ENCODE measurements at places on chromosomes 2 and 18.

DNA sequence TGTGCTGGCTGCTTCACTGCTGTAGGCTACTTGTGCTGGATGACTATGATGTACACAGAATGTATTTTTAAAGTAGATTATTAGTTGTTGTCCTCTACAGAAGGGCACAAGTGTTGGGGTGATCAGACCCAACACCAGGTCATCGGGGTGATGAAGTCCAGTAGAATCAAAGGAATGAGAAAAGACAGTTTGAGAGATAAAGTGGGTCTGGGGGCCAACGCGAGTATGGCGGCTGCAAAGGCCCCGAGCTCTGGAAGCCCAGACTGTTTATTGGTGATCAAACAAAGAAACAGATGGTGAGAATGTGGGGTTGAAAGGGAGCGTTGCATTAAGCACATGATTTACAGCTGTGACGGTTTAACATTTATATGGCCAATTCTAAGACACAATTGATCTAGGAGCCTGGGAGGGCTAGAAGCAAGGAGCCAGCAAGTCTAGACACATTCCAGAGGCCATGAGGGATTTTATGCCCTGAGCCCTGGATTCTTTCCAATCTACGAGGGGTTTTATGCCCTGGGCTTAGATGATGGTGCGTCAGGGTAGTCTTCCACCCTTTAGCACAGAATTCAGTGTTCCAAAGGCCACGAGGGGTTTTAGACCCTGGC lies 153.5 kb downstream of the AGPS start:
- DNase-seq: no peak

GRCh38 chr2:201964631-201965206 lies 68.9 kb upstream of the FZD7 start:
- DNase-seq: no peak

GRCh38 chr2:221573430-221574230 lies 1.5 kb upstream of the EPHA4 start:
- DNase-seq: peak; percentile 67

GRCh38 chr18:79318142-79318673 lies 77.5 kb upstream of the NFATC1 start:
- no peak for DNase-seq

DNA sequence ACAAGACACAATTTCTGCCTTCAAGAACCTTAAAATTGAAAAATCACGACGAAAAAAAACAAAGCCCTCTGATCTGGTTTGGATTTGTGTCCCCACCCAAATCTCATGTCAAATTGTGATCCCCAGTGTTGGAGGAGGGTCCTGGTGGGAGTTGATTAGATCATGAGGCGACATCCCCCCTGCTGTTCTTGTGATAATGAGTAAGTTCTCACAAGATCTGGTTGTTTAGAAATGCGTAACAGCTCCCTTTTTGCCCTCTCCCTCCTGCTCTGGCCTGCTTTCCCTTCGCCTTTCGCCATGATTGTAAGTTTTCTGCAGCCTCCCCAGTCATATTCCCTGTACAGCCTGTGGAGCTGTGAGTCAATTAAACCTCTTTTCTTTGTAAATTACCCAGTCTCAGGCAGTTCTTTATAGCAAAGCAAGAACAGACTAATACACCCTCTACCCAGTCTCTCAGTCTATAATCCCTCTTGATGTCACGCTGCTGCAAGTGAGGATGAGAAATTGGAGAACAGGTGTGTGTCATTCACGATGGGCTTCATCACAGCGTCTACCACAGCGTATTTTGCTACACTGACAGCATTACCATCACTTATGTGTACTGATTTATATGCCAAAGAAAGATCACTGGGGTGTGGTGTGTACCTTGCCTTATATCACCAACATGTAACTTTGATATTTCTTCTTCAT lies 330.7 kb downstream of the MTX2 start:
- DNase-seq: no peak

- no peak for DNase-seq
These were observed 32.7 kb downstream of the QPCT start for GRCh38 chr2:37377187-37377532.

DNA sequence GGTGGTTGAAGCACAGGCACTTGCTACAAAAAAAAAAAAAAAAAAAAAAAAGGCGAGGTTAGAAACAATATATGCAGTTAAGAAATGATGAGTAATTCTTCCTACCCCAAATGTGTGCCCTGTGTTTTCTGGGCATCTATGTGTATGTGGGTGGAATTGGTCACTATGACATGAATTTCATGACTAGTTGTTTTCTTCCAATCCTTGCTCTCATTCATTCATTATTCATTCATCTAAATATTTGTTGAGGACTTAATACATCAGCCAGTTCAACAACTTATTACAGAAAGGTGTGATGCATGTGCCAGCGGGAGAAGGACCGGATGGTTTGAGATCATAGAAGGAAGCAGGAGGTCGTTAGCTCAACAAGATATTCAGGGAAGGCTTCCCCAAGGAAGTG lies 8.3 kb upstream of the EGR4 start:
- no peak for DNase-seq

DNA sequence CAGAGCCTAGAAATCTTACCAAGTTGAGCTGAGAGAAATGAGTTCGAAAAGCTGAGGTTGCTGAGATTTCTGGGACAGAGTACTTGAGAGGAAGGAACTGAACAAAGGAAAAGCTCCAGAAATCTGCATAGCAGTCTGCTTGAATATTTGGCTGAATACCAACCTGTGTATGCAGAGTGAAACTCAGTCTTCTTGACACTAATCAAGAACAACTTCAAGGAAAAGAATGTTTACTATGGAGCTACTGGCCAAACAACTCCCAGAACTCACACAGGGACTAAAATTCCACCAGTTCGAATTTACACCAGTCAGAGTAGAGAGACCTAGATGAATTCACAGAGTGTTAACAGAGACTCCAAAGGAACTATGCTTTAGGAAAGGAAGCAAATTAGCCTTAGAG lies 66.5 kb downstream of the USP37 start:
- DNase-seq: no peak

- DNase-seq: no peak
These were observed 14.5 kb upstream of the DSC3 start for GRCh38 chr18:31057051-31057450.

GRCh38 chr2:109129921-109130722 lies 1.1 kb downstream of the SH3RF3 start:
- DNase-seq: no peak

- no peak for DNase-seq
These were observed 2.0 kb downstream of the ESPNL start for GRCh38 chr2:238101891-238102841.

- DNase-seq: no peak
These were observed 24.3 kb upstream of the CDH20 start for GRCh38 chr18:61308795-61309393.

DNA sequence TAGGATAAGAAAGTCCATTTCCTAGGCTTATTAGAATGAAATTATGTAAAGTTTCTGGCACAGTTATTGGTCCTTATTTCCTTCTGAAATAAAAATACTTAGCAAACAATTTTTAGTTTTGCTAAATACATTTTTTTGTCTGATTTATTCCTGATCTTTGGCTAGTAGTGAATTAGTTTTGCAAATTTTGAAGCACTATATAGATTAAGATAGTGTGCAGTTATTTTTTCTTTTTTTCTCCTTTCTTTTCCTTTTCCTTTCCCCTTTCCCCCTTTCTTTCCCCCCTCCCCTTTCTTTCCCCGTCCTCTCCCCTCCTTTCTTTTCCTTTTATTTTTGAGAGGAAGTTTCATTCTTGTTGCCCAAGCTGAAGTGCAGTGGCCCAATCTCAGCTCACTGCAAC lies 59.7 kb downstream of the BIRC6 start:
- no peak for DNase-seq

DNA sequence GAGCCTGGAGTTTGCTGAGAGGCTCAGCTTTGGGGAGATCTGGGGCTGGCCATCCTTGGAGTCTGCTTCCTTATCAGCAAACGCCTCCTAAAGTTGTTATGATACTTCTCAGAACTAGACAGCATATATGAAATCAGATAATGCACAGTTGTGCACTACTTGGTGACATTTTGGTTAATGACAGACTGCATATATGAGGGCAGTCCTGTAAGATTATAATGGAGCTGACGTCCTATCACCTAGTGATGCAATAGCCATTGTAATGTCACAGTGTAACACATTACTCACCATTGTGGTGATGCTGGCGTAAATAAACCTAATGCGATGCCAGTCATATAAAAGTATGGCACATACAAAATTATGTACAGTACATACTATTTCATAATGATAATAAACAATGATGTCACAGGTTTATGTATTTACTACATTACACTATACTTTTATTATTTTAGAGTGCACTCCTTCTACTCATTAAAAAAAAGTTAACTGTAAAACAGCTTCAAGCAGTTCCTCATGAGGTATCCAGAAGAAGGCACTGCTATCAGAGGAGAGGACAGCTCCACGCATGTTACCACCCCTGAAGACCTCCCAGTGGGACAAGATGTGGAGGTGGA lies 298.1 kb upstream of the REV1 start:
- no peak for DNase-seq

GRCh38 chr2:16475586-16475985 lies 190.0 kb downstream of the CYRIA start:
- DNase-seq: no peak

GRCh38 chr2:70161069-70161534 lies 29.7 kb downstream of the C2orf42 start:
- no peak for DNase-seq

DNA sequence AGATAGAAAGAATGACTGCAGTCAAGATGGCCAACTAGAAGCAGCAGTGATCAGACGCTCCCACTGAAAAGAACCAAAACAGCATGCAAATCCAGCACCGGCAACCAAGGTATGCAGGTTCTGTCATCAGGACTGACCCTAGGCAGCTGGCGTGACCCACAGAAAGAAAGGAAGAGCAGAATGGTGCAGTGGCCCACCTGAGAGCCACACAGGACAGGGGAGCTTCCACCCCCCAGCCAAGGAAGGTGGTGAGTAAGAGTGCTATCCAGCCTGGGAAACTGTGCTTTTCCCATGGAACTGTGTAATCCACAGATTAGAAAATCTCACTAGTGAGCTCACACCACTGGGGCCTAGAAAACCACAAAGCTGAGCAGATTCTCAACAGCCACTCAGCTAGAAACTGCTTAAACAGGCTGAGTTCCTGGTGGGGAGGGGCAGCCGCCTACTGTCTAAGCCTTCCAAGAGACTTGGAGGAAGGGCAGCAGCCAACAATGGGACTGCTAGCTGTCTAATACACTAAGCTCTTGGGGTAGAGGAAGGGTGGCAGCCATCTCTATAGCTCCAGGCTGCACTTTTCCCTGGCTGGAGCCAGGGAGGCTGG lies 127.9 kb downstream of the EVA1A start:
- DNase-seq: no peak

GRCh38 chr2:88307817-88308216 lies 137.7 kb downstream of the THNSL2 start:
- no peak for DNase-seq

DNA sequence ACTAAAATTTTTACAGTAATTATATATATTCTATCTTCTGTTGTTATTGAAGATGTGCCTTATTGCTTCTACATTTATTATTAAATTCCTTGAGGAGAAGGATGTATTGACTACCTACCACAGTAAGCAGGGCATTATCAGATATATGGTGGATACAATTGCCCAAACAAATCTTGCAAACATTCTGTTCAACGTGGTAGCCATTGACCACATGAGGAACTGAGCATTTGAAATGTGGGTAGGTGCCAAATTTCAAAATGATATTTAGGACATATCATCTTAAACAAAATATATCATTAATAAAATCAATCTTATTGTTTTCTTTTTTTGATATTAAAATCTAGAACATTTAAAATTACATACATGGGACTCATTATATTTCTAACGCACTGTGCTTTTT lies 11.1 kb downstream of the SCN3A start:
- no peak for DNase-seq

DNA sequence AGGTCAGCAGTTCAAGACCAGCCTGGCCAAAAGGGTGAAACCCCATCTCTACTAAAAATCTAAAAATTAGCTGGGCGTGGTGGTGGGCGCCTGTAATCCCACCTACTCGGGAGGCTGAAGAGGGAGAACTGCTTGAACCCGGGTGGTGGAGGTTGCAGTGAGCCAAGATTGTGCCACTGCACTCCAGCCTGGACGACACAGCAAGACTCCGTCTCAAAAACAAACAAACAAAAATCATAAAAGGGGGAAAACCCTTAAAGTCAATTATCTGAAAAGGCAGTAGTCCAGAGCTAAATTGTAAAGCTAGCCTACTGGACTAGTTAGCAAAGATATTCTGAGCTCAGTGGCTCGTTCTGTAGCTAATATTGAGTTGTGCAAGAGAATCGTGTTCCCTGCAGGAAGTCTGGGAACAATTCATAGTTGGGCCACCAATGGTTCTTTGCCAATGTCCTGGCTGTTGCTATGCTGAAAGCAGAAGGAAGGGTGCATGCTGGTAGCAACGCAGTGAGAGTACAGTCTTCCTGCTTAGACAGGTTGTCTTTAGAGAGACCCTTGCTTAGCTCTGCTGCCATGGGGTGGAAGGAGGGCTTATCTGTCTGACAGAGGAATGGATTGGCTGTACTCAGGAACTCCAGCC lies 4.3 kb downstream of the TGOLN2 start:
- DNase-seq: no peak

GRCh38 chr2:241613017-241613780 lies 23.8 kb downstream of the THAP4 start:
- no peak for DNase-seq

DNA sequence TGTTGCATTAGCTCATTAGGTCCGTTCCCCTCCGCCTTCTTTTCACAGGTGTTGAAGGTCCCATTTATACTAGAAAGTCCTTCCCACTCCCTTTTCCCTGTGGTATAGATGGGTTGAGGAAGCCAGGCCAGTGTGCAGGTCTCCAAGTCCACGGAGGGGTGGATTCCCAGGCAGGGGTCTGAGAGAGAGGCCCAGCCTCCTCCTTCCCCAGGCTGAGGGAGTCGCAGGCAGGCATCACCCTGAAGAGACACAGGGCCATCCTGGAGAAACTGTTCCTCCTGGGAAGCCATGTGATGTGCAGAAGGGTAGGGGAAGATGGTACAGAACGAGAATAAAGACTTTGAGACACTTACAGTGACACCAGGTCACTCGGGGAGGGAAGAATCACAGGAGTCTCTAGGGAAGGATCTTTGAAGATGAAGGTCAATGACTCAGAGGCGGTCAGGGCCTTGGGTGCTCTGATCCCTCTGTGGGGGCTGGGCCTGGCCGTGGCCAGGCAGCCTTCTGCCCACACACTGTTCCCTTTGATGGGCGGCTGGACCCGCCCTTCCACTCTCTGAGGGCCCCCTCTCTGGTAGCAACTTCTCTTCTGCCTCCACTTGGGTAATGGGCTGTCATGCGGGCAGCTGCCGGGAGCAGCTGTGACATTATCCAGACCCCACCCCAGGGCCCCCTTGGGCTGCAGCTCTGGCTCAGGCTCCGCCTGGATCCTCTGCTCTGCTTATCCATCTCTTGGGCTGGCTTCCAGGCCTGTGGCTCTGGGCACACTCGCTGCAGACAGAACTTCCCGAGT lies 45.1 kb downstream of the RHOB start:
- DNase-seq: no peak

GRCh38 chr2:142682528-142682927 lies 194.9 kb upstream of the KYNU start:
- DNase-seq: no peak

GRCh38 chr18:58308463-58308862 lies 264.4 kb downstream of the NEDD4L start:
- no peak for DNase-seq

Measured in activated naive CD4-positive, alpha-beta T cell (primary cell).